ENCODE measurements at places on chromosomes 4 and X.
A peak's percentile ranks its signal among the peaks of the same experiment; 100 is the strongest.

- DNase-seq, result peak; percentile 7
These were observed 2375.8 kb upstream of the TENM3 start for GRCh38 chr4:179867300-179867878.

DNA sequence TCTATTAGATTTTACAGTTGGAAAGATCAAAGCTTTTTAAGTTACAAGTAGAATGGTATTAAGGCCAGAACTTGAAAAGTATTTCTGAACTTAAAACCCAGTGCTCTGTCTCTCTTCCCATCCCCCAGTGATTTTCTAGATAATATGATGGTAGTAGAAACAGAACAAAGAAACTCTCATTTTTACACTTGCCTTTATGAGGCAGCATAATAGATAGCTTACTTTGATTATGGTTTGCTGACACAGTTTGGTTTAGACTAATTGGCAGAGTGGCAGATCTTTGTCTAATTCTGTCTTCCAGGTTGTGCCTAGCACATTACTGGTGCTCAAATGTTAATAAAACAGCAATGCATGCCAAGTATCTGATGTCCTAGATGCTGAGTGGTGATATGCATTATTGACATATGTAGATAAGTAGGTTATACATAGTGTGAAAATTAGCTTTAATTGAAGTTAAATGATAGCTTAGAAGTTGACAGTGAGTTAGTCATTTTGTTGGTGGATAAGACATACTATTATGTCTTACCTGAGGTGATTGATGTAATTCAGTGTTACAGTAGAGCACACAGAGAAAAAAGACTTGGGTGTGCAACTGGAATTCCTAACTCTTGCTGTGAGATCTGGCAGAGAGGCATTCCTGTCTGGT is 4.3 kb upstream of the RAPGEF2 start:
- DNase-seq, result no peak

GRCh38 chr4:83219344-83220331 is 65.0 kb downstream of the COQ2 start:
- DNase-seq, result peak; percentile 57

DNA sequence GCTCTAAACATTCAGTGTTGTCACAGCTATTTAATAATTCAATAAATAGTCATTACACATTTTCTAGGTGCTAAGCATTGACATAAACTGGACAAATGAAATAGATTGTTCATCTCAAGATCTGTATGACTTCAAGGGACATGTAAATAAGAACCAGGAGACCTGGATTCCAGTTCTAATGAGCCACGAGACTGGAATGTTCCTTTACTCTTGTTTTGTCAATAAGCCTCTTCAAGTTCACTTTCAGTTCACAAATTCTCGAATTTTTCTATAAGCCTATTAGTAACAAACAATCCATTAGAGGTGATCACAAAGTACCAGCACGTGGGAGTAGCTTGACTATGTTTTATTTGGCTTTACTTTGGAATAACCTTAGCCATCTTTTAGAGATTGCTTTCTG is 514.0 kb upstream of the SMIM31 start:
- no peak for DNase-seq

GRCh38 chr4:15563871-15564270 is 91.3 kb downstream of the FBXL5 start:
- no peak for DNase-seq

DNA sequence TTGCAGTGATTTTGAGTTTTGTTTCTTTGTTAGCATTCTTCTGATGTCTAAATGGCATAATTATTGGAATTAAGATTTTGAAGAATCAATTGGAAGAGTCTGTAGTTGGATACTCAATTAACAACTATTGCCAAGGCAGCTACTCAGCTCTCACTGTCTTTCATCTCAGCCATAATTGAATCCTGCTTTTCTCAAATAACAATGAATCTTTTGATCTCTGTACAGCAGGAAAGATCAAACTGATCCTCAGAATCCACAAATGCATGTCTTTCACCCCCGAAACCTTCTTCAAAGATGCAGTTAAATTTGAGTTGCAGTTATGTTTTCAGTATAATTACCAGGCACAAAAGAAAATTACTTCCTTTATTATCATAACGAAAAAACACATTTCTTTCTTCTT is 86.2 kb downstream of the MAD2L1 start:
- DNase-seq, result no peak

GRCh38 chr4:105392858-105393257 is 81.0 kb downstream of the PPA2 start:
- no peak for DNase-seq

GRCh38 chr4:8391972-8392371 is 48.6 kb downstream of the ACOX3 start:
- peak; percentile 73 for DNase-seq

DNA sequence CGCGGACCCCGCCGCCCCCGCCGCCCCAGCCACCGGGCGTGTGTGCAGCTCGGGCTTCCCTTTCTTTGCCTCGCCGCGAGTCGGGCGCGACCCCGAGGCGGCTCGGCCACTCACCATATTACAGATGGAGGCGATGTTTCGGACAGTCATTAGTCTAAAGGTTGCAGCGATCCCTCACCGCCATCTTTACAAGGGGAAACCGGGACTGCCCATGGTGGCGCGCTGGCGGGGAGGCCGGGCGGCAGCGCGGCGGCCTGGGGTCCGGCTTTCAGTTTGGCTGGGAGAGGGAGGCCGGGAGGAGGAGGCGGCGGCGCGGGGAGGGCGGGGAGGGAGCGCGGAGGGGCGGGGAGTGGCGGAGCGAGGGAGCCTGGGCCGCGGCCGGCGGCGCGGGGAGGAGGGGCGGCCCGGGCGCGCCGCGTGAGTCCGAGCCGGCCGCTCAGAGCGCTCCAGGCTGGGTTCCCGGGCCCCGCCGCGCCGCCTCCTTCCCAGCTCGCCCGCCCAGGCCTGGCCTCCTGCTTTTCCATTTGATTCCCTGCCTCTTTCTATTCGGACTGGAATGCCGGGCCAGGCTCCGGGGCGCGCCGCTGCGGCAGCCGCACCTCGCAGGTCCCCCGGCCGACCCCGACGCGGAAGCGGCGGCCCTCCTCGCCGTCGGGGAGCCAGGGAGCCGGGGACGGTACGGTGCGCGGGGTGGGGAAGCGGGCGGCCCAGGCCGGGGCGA is at the start of gene USP46:
Gene USP46 (minus strand): TSS at position 301 of the 721 bp plus-strand sequence. CDS start 151 bp downstream, at position 150.
- peak; percentile 98 for DNase-seq

DNA sequence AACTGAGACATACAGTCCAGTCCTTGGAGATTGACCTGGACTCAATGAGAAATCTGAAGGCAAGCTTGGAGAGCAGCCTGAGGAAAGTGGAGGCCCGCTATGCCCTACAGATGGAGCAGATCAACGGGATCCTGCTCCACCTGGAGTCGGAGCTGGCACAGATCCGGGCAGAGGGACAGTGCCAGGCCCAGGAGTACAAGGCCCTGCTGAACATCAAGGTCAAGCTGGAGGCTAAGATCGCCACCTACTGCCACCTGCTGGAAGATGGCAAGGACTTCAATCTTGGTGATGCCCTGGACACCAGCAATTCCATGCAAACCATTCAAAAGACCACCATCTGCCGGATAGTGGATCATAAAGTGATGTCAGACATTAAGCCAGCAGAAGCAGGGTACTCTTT is 20.4 kb upstream of the FRMPD3 start:
- DNase-seq, result no peak

DNA sequence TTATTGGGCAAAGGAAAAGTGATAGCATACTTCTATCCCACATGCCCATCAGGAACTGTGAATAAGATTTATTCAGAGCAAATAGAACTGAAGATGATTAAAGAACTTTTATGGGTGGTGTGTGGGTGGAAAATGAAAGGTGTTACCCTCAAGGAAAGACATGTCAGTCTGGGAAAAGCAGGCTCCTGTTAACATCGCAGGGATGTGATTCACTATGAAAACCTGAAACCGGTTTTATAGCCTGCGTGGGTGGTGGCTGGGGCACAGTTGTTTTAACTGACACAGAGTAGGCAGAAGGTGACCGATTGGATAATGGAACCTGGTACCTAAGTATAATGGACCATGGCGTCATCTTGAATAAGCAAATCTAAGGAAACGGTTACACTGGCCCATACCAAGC is 61.3 kb upstream of the CASK start:
- no peak for DNase-seq

DNA sequence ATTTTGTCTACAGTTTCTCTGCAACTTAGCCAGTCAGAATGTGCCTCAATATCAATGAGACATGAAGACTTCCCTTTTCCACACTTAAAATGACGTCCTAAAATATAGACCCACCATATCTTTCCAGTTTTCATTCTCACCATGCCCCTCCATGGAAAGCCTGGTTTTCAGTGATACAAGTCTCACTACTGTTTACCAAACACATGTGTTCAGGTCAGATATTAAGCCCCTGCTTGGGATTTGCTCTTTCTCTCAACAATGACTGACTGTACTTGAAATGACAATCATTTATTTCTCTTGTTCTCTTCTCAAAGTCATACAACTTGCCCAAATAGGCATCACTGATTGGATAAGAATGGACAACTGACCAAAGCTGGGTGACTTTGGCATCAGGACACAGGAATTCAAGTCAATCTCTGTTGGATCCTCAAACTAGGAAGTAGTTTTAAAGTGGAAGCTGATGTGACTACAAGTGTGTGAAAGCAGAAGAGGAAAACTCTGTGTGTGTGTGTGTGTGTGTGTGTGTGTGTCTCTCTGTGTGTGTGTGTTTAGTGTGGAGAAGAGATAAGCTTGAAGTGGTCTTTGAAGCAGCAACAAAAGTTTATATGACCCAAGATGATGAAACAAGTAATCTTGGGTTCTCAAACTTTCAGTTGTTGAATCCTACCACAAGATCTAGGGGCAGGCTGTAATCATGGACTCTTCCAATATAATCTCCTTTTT is 217.4 kb upstream of the FGF13 start:
- no peak for DNase-seq

DNA sequence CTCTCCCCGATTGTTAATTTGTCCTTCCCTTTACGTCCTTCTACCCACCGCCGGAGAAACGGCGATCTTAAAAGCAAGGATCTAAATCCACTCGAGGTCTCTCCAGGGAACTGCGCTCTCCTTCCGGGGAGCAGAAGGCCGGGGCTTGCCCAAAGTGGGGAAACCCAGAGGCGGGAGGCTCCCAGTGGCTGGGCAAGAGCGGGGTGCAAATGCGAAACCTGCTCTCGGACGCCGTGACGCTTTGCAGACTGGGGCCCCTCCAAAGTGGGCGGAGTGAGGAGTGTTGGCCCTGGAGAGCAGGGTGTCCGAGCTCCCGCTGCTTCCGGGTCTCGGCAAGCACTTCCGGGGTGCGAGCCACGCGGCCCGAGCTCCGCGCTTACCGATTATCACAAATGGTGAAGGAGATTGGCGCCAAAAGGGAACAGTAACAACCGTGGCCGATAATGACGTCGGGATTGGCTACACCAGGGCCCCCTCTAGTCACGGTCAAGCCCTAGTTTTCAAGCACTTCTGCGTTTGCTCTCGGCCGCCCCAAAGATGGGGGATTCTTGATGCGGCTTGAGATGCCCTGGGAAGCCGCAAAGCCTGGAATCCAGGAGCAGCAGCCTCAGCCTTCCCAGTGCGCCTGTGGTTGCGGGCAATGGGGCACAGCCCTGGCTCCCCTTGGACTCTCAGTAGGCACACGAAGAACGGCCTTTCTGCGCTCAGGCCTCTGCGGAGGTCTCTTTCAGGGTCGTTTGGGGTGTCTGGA is 29.0 kb downstream of the HAND2 start:
- no peak for DNase-seq

- no peak for DNase-seq
These were observed 248.3 kb upstream of the KLF3 start for GRCh38 chr4:38415682-38416081.

DNA sequence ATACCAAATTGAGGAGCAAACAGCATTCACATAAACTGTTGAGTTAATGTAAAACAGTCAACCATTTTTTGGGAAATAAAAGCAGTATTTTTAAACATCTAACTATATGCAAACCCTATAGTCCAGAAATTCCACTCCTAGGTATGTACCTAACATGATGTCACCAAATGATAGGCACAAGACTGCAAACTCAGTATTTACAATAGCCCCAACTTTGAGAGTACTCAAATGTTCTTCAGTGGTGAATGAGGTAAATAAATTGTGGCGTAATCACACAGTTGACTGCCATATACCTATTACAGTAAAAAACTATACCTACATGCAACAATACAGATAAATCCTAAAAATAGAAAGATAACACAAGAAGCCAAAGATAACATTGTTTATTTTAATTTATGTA is 1243.8 kb upstream of the ADGRL3 start:
- DNase-seq, result no peak

DNA sequence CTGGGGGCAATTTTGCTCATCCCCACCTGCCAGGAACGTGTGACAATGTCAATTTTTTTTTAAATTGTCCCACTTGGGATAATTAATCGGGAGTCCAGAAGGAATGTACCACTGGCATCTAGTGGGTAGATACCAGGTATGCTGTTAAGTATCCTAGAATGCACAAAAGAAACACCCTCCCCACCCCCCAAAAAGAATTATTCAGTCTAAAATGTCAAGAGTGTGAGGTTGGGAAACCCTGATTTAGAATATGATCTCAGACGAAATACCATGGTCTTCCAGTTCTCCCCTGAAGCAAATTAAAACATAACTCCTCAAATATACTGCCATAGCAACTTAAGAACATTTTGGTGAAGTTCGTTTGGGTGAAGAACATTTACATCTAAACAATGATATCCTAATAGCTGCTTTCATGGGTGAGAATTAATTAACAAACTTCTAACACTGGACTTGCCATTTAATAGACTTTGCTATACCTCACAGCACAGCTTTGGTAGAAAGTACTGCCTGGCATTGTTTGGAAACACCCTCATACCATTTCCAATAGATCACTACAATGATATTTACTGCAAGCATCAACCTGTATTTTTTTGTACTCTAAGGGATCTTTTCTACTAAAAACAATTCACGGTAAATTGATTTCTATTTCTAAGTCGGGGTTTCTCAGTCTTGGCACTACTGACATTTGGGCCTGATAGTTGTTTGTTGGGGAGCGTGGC is 36.5 kb downstream of the SH3RF1 start:
- no peak for DNase-seq

GRCh38 chr4:32429151-32429550 is 1709.0 kb downstream of the PCDH7 start:
- DNase-seq, result no peak

GRCh38 chrX:130086447-130087206 is 23.7 kb downstream of the ELF4 start:
- no peak for DNase-seq

GRCh38 chr4:99414401-99414800 is 20.7 kb downstream of the ADH7 start:
- DNase-seq, result no peak

- DNase-seq, result no peak
These were observed 208.4 kb downstream of the RBM46 start for GRCh38 chr4:154989511-154989910.

GRCh38 chr4:114334884-114335330 is 263.7 kb upstream of the UGT8 start:
- DNase-seq, result no peak

DNA sequence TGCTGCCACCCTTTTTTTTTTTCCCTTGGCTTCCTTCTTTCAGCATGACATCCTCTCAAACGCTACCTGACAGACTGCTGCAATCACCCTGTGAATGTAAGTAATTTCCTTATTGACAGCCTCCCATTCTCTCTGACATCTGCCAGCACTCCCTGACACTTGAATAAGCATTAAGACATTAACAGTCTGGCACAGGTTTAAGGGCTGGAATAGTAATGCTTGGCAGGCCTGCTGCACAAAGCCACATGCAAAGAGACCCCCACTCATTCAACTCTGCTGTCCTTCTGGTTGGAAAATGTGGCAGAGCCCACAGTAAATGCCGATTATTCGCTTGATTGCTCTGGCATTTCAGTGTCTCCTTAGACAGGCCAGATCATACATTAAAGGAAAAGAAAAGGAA is 28.1 kb upstream of the RASGEF1B start:
- DNase-seq, result no peak
